ENCODE measurements at places on chromosomes 6 and 20.

GRCh38 chr6:30102414-30102969 lies 10.4 kb downstream of the TRIM31 start:
- no peak for DNase-seq

GRCh38 chr20:25629816-25630499 lies 6.1 kb upstream of the NANP start:
- DNase-seq, result no peak

DNA sequence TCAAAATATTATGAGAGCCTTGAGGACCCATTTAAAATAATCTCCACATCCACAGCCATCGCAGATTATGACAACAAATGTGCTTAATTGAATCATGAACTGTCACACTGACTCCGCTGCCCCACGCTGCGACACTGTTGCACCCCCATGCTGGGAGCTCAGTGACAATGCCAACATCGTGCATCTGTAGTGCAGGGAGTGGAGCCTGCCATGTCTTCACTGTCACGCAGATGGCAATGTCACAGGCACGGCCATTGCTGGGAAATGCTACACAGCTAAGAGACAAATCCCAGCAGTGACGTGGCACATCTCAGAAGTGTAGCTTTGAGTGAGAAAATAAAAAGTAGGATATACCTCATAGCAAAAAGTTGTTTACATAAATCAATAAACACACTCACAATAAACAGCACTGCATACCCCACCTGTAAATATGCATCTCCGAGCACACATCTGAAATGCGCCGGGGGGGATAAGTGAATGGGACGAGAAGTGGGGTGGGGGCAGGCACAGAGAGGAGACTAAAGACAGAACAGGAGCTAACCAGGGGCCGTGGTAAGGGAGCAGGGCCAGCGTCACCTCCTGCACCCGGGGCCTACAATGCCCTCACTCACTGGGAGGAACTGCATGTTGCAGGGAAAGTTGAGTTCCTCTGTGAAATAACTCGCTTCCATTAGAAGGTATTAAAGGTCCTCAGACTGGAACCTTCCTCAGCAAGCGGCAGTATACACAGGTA lies 349.9 kb downstream of the THBS2 start:
- DNase-seq, result no peak

DNA sequence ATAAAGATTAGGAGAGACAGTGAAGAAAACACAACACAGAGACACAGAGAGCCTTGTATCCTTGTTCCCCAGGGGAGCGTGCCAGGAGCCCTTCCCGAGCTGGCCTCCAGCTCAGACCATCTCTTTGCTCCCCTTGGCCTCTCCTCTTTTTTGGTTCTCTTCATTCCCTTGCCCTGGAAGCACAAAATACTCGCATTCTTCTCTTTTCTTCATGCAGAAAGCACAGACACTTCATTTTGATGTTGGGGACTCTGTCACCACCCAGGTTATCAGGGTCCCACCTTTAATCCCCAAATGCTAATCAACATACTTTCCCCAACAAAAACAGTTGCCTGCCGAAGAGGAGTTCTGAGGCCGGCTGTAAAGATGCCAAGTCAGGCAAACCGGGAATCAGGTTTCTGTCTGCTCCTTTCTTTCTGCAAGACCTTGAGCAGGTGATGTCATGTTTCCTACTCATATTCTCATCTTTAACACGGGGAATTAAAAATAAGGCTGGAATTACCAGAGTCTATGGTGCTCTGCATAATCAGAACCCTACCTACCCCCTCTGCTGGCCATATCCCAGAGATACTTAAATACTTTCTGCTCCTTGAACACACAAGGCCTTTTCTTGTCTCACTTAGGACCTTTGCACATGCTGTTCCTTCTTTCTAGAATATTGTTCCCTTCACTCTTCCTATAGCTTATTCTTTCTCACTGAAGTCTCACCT lies 21.7 kb downstream of the TGM6 start:
- DNase-seq, result no peak

Measured in NCI-H1092 (cell line).